ENCODE measurements at places on chromosomes 11 and 22.

DNA sequence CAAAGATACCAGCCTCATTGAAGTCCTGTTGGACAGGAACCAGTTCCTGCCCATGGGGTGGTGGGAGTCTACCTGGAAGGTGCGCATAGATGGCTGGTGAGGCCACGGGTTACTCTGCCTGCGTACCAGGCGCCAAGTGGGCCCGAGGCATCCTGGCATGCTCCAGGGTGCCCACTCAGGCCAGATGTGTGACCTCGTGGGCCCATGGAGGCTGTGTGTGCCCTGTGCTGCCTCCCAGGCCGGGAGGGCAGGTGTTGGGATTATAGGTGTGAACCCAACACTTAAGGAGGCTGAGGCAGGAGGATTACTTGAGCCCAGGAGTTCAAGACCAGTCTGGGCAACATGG is 23.1 kb downstream of the TANGO2 start:
- DNase-seq = no peak

- no peak for DNase-seq
Observed at GRCh38 chr11:22177186-22177585, 15.7 kb upstream of the ANO5 start.

- no peak for DNase-seq
Observed at GRCh38 chr22:37926771-37927636, 20.9 kb downstream of the MICALL1 start.

- DNase-seq = no peak
Observed at GRCh38 chr11:83037877-83038276, 33.8 kb downstream of the RAB30 start.

GRCh38 chr11:2408671-2409070 is 8.1 kb downstream of the TSSC4 start:
- no peak for DNase-seq

DNA sequence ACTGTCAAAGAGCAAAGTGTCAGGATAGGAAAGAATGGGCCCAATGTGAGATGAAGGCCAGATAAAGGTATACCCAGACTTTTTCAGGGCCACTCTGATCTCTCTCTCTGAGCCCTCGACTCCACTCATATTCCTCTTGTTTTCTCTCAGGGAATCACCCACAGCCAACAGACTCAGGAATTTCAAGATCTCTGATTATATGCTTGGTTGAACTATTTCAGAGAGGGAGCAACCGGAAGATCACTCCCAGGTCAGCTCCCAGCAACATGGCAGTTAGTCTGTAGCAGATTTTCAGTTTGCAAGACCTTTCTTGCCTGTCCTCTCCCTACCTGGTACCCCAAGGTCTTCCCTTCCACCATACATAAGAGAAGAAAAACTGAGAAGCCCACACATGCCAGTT is 102.5 kb downstream of the C11orf58 start:
- DNase-seq = no peak

DNA sequence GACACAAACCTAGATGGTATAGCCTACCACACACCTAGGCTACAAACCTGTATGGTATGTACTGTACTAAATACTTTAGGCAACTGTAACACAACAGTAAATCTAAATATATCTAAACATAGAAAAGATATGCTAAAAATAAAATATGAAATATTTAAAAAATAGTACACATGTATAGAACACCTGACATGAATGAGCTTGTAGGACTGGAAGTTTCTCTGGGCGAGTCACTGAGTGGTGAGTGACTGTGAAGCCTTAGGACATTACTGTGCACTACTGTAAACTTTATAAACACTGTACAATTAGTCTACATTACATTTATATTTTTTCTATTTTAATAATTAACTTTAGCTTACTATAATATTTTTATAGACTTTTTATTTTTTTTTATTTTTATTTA is 1301.3 kb downstream of the FAM181B start:
- no peak for DNase-seq

DNA sequence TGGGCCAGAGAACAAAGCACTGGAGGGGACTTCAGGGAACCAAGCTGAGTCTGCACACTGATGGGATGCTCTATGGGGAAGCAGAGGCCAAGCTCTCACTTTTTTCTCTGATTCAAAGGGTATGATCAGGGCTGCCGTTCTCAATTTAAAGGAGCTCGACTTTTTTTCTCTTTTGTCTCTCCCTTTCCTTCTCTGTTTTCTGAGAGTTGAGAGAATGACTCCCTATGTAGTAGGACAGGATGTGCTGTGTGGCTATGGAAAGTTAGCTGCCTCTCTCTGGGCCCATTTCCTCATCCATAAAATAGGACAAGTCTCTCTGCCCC is 7.9 kb downstream of the ADORA2A start:
- DNase-seq = no peak

GRCh38 chr11:17778956-17779860 is 44.6 kb downstream of the KCNC1 start:
- no peak for DNase-seq

- no peak for DNase-seq
Observed at GRCh38 chr22:39996732-39997131, 2.0 kb downstream of the FAM83F start.

DNA sequence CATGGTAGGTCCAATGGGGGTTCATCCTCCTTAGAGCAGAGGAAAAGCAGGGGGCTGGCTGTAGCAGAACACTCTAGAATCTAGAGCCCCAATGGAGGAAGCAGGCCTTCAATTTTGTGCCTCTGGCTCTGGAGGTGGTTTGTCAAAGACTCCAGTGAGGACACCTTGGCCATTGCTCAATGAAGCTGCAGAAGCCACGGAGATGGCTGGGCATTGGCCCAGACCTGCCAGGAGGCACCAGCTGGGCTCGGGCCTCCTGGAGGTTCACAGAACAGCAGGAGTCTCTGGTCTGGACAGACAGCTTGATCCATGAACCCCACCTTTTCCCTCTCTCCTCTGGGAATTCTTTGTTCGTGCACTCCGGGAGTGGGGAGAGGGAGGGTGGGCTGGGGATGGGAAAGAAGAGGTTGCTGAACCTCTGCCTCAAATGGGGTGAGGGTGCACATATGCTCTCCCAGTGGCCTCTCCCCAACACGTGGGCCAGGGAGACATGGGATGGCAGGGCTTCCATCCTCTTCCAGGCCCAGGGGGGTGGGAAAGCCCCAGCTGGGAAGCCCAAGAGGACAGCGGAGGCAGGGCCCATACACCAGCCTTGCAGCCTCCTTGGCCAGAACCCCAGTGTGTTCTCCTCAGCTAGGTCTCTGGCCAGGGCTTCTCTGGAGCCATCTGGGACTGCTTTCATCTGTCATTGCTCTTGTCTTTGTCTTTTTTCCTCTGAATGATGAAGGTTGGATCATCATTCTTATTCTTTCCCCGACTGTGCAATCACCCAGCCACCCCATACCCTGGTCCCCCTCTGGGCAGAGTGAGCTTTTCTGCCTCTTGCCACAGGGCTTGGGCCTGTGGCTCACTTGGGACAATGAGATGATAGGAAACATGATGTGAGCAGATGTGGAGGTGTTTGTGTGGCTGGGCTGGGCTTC is 1019.4 kb downstream of the BRD1 start:
- no peak for DNase-seq

- DNase-seq = no peak
Observed at GRCh38 chr22:26139310-26139709, 30.0 kb upstream of the SEZ6L start.

GRCh38 chr11:9057888-9058287 is 33.5 kb downstream of the SCUBE2 start:
- DNase-seq = no peak

GRCh38 chr11:78954696-78955095 is 380.0 kb upstream of the NARS2 start:
- no peak for DNase-seq

- no peak for DNase-seq
Observed at GRCh38 chr11:82724026-82724425, 9.6 kb downstream of the FAM181B start.

DNA sequence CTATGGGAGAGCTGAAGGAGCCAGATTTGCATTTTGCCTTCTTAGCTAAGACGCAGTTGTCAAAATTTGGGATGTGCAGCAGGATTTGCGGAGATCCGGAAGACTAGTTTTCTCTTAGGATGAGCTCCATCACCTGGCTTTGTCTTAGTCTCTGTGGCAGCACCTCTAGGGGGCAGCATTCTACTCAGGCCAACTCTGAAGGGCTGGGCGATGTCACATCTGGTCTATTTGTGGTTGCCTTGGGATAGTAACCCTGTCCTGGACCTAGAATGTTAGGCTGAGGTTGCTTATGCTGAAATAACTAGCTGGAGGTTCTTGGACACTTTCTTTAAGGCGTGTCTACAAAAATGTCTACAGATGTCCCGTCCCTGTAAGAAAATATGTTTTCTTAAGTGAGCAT is 116.2 kb downstream of the FAT3 start:
- DNase-seq = no peak

DNA sequence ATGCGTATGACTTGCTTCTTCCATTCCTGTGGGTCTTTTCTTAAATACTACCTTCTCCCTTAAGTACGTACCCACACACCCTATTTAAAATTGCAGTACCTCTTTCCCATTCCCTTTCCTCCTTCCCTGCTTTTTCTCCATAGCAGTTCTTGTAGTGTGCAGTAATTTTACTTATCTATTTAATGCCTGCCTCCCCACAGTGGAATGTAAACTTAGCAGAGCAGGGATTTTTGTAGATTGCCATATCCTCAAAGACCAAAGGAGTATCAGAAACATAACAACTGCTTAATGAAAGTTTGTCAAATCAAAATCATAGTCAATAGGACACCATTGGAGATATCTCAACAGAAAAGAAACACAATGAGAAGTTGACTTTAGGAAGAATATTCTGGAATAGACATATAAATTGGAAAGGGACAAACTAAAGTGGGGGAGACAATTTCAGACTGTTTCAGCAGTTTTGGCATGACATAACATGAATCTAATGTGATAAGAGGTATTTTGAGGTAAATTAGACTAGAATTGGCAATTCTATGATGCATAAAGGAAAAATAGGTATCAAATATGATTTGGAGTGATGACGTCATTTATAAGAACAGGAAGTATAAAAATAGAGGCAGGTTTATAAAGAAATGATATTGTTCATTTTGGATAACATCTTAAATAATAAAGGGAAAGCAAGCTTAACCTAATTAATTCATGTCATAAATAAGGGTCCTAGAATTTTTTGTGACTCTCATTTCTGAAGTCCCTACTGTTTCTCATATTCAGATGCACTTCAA is 188.4 kb downstream of the SOX6 start:
- DNase-seq = no peak

GRCh38 chr11:91136631-91137030 is 913.8 kb upstream of the CHORDC1 start:
- no peak for DNase-seq

DNA sequence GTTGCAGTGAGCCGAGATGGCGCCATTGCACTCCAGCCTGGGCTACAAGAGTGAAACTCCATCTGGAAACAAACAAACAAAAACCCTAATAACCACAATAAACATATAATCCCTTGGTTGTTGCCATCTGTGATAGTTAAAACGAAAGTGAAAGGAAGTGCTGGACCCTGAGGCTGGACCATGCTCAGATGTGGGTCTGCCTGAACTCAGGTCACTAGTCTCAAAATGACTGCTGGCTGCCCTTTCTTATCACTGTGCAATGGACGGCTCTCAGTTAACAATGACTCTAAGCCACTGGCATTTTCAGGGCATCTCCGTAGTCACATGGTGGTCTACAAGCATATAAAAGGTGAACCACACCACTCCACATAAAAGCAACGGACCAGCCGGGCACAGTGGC is 48.2 kb upstream of the FTH1 start:
- DNase-seq = no peak

DNA sequence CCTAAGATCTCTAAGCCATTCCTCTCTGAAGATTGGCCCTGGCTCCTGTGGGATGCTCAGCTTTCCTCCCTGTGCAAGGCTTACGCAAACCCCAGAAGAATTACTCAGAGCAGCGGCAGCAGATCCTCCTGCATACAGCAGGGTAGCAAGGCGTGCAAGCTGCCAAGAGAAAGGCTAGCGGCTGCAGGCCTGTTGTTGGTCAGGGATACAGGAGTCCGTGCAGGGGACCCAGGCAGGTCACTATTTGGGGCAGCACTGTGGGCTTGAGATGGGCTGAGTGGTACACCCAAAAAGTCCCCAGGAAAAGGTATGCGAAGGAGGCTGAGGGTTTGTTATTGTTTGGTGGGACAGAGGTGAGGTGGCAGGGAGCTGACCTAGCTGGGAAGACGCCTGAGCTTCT is 1.5 kb downstream of the GLB1L2 start:
- no peak for DNase-seq

DNA sequence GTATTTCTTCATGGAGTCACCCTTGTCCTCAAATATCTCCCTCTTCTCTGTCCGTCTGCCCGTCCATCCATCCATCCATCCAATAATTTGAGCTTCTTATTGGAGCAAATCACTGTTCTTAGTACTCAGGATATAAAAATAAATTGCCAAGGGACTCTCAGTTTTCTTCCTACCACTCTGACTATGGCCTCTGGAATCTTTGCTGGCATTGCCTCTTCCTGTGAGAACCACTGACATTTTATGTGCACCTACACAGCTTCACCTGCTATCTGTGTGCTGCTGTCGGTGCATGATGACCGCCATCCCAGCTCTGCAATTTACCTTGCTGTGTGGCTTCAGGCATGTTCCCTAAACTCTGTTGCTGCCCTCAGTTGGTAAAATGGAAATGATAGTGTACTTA is 37.9 kb downstream of the TEAD1 start:
- no peak for DNase-seq

DNA sequence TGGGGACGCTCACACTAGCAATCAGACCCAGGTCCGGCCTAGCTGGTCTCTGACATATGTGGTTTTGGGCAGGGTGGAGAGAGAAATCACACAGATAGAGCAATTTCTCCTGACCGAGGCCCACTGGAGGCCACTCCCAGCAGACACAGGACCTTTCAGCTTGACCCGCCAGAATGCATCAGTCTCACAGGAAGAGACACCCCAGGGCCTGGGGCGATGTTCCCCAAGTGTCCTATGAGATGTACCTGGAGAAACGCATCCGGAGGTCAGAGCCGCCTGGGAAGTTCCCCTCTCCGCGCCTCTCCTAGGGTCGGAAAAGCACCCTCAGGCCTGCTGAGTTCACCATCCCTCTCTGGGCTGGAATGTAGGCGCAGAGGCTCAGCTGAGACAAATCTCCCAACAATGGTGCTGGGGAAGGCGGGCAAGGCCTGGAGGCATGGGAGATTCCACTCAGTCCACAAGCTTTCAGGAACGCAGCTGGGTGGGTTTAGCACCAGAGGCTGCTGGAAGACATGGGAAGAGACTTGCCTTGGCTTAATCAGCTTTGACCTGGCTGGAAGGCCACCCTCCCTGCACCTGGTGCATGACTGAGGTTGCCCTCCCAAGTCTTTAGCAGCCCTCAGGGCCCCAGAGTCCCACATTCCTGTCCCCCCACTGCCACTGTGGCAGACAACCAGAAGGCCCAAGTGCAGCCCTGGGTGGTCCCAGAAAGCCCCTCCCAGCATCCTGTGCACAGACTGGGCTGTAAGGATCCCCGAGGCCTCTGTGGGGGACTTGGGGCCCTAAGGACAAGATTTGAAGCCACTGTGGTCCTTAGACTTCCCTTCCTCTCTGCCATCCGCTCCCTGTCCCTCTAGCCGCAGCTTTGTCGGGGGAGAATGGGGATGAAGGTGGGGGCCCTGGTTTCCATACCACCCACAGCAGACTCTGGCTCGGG is 57.5 kb downstream of the RTL6 start:
- no peak for DNase-seq

GRCh38 chr11:134044514-134045284 is 24.2 kb upstream of the JAM3 start:
- no peak for DNase-seq

All from stimulated activated CD8-positive, alpha-beta memory T cell treated with anti-CD3 and anti-CD28 coated beads, Interleukin-7, amount 100 ng/mL, for 4 hours (primary cell).